AG04449 (cell line): ENCODE measurements at places on chromosomes 2 and 18.

- DNase-seq, result peak; percentile 24
These were observed 133.7 kb downstream of the RHBDD1 start for GRCh38 chr2:226969417-226970080.

DNA sequence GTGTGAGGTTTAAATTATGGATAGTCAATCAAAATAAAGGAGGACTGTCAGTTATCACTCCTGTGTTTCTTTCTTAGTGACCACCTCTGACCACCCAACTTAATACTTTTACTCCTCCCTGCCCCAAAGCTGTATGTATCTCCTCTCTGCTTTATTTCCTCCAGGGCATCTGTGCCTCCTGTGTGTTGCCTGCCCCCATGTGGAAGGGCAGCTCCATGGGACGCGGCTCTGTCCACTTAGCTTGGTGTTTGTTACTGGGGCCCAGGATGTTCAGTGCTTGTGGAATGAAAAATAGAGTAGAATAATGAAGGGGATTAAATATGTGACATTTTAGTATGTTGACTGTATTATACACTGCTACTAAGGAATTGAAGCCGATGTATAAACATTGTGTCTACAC, 9.8 kb downstream of the ACP1 start:
- DNase-seq, result no peak

GRCh38 chr2:27833931-27834330, 56.3 kb downstream of the RBKS start:
- DNase-seq, result peak; percentile 41

DNA sequence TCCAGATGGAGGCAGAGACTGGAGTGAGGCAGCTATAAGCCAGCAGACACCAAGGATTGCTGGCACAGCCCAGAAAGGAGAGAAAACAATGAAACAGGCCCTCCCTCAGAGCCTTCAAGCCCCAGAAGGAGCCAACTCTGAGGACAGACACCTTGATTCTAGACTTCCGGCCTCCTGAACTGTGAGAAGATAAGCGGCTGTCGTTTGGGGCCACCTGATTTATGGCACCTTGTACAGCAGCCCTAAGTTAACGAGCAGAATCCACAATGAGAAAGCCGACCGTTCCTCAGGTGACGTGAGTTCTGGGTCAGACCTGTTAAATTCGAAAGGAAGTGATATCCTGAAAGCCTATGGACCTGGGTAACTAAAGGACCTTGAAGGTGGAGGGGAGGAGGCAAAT, 7.3 kb upstream of the CNDP2 start:
- no peak for DNase-seq

- no peak for DNase-seq
These were observed 116.4 kb downstream of the ZNF516 start for GRCh38 chr18:76378526-76379215.

DNA sequence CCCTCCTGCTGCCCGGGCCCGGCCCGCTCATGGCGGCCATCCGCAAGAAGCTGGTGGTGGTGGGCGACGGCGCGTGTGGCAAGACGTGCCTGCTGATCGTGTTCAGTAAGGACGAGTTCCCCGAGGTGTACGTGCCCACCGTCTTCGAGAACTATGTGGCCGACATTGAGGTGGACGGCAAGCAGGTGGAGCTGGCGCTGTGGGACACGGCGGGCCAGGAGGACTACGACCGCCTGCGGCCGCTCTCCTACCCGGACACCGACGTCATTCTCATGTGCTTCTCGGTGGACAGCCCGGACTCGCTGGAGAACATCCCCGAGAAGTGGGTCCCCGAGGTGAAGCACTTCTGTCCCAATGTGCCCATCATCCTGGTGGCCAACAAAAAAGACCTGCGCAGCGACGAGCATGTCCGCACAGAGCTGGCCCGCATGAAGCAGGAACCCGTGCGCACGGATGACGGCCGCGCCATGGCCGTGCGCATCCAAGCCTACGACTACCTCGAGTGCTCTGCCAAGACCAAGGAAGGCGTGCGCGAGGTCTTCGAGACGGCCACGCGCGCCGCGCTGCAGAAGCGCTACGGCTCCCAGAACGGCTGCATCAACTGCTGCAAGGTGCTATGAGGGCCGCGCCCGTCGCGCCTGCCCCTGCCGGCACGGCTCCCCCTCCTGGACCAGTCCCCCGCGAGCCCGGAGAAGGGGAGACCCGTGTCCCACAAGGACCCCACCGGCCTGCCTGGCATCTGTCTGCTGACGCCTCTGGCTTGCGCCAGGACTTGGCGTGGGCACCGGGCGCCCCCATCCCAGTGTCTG, 767 bp downstream of the RHOB start:
- no peak for DNase-seq

- peak; percentile 61 for DNase-seq
These were observed at the start of gene CTDSP1 for GRCh38 chr2:218399391-218400166. TSS of gene CTDSP1 (plus strand) at chr2:218399868. CDS start at chr2:218400091, 223 bp downstream.

DNA sequence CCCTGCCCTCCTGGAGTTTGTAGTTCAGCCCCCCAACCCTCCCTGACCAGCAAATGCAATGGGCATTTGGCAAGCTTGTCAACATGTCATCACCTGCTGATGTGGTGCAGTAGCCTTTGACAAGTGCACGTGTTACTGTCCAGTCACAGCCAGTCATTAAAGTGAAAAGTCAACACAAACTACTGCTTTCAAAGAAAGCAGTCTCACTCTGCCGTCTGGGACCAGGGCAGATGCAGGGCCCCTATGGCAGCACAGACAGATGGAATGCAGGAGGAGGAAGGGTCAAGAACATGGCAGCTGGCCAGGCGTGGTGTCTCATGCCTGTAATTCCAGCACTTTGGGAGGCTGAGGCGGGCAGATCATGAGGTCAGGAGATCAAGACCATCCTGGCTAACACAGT, 222.4 kb upstream of the OSR1 start:
- DNase-seq, result no peak
